Esophagus squamous epithelium (tissue), 5 donors: ENCODE measurements at places on chromosomes 3 and 15.

DNA sequence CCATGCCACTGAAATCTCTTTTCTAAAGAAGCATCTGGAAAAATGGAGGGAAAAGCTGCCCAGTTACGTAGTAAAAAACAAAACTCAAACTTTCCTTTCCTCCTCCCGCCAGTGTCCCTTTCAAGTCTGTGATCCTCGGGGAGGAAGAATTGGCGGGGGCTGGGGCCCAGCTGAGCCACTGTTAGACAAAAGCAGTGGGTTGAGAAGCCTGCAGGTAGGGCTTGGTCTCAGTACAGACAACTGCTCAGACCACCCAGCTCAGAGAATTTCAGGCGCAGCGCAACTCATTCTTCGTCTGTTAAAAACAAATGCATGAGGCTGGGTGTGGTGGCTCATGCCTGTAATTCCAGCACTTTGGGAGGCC, 117.1 kb downstream of the MYLK start:
- DNase-seq: no peak

- peak; percentile 41 for DNase-seq
Measured at GRCh38 chr15:31360843-31361763, 34.5 kb downstream of the KLF13 start.

DNA sequence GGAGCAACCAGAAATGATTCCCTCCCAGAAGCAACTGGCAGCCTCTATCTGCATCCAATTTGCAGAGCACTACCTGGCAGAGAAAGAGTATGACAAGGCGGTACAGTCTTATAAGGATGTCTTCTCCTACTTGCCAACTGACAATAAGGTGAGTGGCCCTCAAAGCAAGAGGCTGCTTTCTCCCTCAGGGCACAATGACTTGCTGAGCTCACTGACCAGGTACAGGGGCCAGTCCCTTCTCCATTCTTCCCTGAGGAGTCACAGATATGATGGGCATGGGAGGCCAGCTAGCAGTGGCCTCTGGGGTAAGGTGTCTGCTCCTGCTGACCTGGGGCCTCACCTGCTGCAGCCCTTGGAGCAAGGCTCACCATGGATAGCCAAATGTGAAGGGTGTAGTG, 20.3 kb downstream of the CSRNP1 start:
- no peak for DNase-seq

GRCh38 chr3:52527732-52528585, 5.7 kb downstream of the NT5DC2 start:
- DNase-seq: no peak

DNA sequence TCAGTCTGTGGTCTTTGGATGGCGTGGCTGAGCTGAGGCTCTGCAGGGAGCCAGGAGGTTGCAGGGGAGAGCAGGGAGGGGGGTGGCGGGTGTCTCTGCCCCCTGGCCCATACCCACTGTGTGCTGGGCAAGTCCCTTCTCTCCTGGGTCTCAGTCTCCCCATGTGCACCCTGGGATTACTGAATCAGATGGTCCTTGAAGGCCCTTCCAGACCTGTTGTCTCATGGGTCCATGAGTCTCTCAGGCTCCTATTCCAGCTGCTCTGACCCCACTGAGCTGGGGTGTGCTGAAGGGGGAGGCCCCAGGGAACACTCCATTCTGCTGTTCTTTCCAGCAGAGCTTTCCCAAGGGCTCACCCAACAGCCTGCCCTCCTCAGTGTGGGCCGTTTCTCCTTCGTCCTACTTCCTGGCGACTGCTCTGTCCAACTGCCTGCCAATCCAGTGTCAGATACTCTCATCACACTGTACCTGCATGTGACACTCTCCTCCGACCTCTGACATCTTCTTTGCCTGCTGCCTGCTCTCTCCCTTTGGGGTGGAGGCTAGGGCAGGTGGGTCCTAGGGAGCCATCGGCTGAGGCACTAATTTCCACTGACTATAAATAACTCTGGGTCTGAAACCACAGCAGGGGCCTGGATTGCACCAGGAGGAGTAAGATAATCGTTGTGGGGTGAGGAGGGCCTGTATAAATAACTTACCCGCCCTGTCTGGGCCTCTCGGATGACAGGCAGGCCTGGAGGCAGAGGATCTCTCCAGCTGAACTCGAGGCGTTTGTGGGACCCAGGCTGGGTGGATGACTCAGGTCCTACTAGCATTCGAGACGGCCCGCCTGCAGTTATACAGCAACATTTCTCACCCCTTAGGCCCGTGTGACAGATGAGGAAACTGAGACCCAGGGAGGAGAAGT, 67.1 kb downstream of the ATP2B2 start:
- DNase-seq: no peak

GRCh38 chr15:31831596-31831995, 198.7 kb upstream of the CHRNA7 start:
- DNase-seq: no peak

DNA sequence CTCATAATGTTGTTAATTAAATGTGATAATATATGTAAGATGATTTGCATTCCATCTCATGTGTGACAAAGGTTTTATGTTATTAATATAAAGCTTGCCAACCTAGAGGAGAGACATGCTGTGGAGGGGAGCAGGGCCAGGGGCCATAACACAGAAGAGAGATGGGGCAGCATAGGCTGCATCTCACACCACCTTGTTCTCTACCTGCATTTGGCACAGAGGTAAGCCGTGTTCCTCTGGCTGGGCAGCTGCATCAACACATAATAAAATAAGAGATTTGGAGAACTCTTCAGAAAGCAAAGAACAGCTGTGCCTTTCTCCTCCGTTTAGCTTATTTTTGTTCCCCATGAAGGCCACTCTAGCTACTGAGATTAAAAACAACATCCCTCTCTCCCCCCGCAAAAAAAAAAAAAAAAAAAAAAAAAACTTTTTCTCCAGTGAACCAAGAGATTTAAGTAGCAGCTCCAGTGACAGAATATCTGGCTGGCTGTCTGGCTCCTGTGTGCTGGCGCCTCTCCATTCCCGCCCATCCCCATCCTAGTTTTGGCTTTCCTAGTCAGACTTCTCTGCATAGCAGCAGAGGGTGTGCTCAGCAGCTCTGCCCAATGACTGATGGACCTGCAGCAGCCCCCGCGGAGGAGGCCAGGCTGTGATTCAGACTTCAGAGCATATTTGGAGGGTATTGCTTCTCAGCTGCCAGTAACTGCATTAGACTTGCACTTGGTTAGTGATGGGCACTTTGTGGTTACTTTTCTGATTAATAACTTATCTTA, 52.2 kb upstream of the STXBP5L start:
- DNase-seq: no peak
